ENCODE measurements at places on chromosomes 1 and 21.
A peak's percentile ranks its signal among the peaks of the same experiment; 100 is the strongest.

- no peak for DNase-seq
Measured at GRCh38 chr1:204152310-204153044, 633 bp upstream of the ETNK2 start.

GRCh38 chr1:66348776-66349175 lies 185.2 kb upstream of the SGIP1 start:
- DNase-seq, result no peak

GRCh38 chr21:37538971-37539590 lies 172.5 kb downstream of the DYRK1A start:
- no peak for DNase-seq

GRCh38 chr1:100360790-100361510 lies 8.6 kb downstream of the CDC14A start:
- no peak for DNase-seq

DNA sequence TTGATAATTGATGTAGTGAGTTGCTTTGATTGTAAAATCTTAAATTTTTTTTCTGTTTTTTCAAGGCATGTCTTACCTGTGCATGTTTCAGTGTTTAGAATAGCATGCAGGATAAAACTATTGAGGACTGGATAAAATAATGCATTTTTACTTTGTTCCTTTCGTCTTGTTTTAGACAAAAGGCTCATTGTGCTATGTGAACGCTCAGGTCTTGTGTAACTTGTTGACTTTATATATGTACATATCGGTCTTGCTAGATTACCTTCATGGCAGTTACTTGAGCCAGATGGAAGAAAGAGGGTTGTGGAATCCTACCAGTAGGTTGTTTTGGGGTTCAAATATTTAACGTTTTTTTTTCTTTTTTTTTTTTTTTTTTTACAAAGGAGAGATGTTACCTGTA lies 7.0 kb downstream of the NFIA start:
- DNase-seq, result no peak

DNA sequence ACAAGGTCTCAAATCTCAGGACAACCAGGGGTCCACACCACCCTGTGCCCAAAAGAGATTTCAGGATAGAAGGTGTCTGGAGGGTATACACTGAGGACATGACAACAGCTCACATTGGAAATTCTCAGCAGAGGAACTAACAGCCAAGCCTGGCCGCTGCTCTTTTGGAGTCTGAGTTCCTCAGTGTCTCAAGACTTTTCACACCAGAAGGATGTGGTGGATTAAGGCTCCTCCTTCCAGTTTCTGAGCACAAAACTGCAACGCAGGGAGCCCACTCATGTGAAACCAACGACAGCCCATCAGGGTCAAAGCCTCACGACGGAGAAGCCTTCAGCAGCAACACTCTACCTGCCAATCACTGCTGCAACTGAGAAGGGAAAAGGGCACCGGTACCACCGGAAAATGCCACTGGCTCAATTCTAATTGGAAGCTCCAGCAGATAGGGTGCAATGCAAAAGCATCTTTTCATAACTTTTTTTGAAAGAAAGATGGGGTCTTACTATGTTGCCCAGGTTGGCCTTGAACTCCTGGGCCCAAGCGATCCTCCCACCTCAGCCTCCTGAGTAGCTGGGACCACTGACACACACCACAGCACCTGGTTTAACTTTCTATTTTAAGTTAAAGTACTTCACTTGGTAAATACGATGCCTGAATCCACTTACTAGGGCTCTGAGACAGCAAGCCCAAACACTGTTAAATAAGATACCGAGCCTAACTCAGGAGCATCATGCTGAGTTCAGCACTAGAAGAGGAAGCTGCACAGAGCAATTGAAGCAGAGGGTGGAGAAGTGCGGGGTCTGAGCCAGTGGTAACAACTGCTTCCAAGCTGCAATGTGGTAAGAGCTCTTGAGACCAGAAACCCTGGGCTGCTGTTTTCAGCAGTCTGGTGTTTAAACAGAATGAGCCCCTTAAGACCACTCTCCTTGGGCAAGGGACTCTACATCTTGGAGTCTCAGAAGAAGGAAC lies 7.8 kb downstream of the CAPZB start:
- no peak for DNase-seq

GRCh38 chr1:209620487-209620884 lies 31.7 kb downstream of the LAMB3 start:
- DNase-seq, result no peak

DNA sequence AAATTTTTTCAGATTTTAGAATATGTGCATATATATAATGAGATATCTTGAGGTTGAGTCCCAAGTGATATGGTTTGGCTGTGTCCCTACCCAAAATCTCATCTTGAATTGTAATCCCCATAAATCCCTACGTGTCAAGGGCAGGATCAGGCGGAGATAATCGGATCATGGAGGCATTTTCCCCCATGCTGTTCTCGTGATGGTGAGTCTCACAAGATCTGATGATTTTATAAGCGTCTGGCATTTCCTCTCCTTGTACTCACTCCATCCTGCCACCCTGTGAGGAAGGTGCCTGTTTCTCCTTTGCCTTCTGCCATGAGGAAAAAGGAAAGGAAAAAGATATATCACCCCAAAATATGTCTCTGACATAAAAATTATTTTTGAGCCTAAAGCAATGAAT lies 64.6 kb downstream of the TOR3A start:
- no peak for DNase-seq

- no peak for DNase-seq
Measured at GRCh38 chr21:36115138-36115730, 19.6 kb upstream of the CBR3 start.

- peak; percentile 95 for DNase-seq
Measured at GRCh38 chr1:117121589-117122329, at the start of gene TRIM45. Gene TRIM45, minus strand, starts transcription at chr1:117121749. Its CDS starts 548 bp downstream, at chr1:117121201.
